Colonic mucosa (tissue), 4 donors: ENCODE measurements at places on chromosomes 4 and X.

GRCh38 chr4:3637326-3638016 lies 105.2 kb upstream of the LRPAP1 start:
- H3K27ac ChIP-seq: no peak overlapping the region
- no peaks in the 10 kb centered on the region for H3K4me1 ChIP-seq
- no peak for DNase-seq
- no peak overlapping the region for H3K4me3 ChIP-seq
- H3K36me3 ChIP-seq: no peaks in the 10 kb centered on the region

- no peak overlapping the region for H3K27ac ChIP-seq
- DNase-seq: no peak
- H3K36me3 ChIP-seq: no peaks in the 10 kb centered on the region
- no peaks in the 10 kb centered on the region for H3K4me1 ChIP-seq
- no peak overlapping the region for H3K4me3 ChIP-seq
- H3K27me3 ChIP-seq: no peaks in the 10 kb centered on the region
Measured at GRCh38 chr4:48197643-48198237, 63.7 kb upstream of the TXK start.

- H3K27ac ChIP-seq: peak overlapping the region; percentile 87
- peak overlapping the region; percentile 53 for H3K4me3 ChIP-seq
- no peaks in the 10 kb centered on the region for H3K4me1 ChIP-seq
- DNase-seq: peak; percentile 55
Measured at GRCh38 chrX:65668377-65669310, 1.2 kb downstream of the MSN start.

- H3K36me3 ChIP-seq: no peaks in the 10 kb centered on the region
- no peak overlapping the region for H3K27ac ChIP-seq
- no peak overlapping the region for H3K4me3 ChIP-seq
Measured at GRCh38 chrX:64805683-64806082, 170.6 kb downstream of the ZC4H2 start.

DNA sequence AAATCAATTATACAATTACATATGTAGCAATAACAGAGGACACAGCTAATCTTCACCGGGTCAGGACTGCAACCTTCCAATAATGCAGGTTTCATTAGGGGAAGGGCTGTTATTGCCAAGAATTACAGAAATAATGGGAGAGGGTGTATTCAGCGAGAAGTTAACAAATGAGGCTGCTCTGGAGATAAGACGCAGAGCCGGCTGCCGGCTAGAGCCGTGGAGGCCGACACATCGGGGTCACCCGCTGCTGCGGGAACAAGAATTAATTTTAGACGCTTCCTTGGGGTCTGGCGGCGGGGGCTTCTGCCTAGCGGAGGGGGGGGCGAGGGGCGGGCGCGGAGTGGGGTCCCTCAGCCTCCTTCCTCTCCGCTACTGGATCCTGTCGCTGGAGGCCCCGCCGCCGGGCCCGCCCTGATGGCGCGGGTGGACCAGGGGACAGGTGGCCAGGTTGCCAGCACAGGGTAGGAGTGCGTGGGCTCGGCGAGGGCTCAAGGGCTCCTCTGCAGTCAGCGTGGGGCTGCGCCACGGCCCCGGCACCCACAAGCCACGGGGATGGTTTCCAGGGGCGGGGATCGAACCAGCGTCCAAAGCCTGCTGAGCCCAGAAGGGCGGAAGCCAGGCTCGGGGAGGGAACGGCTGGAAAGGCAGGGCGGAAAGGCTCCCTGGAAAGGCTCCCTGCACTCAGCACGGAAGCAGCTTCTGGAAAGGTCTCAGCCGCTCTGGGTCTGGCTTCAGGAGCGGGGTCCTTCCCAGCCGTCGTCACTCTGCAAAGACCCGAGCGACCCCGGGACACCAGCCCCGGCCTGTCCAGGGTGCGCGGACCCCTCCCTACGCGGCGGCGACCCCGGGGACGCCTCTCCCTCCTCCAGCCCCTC lies 113.8 kb upstream of the NKX1-1 start:
- H3K27me3 ChIP-seq: no peaks in the 10 kb centered on the region
- H3K4me1 ChIP-seq: no peaks in the 10 kb centered on the region
- DNase-seq: no peak
- no peak overlapping the region for H3K4me3 ChIP-seq
- H3K27ac ChIP-seq: no peak overlapping the region
- no peaks in the 10 kb centered on the region for H3K36me3 ChIP-seq

DNA sequence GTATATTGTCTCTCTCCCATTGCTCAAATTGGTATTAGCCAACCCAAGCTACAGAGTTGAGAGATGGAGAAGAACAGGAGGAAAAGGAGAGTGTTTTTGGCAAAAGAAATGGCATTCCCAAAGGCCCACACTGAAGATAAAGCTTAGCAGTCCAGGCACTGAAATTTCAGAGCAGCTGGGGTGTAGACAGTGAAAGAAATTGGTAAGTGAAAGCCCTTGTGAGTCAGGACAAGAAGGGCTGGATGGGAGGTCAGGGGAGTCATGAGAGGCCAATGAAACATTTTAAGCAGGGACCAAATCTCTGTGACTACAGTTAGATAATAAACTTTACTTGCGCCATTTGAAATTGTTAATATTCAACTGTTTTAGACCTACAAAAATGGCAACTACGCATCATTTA lies 177.7 kb downstream of the ADAMTS3 start:
- no peak for DNase-seq
- H3K36me3 ChIP-seq: no peaks in the 10 kb centered on the region
- H3K4me3 ChIP-seq: no peak overlapping the region
- H3K27me3 ChIP-seq: no peaks in the 10 kb centered on the region

DNA sequence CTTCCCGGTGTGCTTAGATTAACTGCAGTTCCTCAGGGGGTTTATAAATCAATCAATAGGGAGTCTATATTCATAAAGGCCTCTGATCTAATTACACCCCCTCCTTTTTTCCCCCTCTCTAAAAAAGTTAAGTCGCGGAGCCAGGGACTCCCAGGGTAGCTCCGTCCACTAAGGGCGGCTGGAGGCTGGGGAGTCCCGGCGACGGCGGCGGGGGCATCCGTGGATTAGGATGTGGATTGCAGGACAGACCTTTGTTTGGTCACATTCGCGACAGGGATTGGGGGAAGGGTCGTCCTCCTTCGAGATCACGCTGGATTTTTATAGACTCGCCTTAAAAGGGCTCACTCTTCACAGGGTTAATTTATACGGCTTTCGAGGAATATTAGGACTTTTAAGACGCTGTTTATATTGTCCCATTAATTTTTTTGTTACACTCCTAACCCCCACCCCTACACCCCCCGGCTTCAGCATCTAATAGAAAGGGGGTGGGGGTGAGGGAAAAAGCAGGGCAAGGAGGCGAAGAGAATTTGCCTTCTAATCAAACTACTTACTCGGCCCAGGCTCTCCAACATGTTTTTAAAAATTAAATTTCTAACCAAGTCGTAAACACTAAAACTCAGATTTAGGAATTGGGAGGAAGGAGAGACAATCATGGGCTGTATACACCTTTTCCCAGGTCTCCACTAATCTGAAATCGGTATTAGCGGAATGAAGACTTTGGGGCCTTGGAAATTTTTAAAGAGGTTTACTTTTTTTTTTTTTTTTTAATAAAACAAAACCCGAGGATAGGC lies 8.5 kb downstream of the PITX2 start:
- H3K4me3 ChIP-seq: no peak overlapping the region
- peaks cover 5% of the 10 kb centered on the region for H3K4me1 ChIP-seq
- H3K27ac ChIP-seq: no peak overlapping the region

DNA sequence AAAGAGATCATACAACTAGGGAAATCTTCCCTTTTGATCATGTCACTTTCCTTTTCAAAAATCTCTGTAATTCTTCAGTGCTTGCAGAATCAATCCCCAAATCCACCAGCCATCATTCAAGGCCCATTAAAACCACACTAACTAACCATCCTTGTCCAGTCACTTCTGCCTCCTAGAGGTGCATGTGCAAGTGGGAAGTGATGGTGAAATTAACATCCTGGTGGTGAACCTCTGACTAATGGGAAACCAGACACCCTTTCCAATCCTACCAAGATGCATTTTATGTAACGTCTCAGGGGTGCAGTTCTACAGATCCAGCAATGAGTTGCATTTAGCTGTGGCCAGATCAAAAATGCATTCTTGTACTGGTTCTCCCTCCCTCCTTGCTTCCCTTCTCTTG lies 341.8 kb downstream of the RAPGEF2 start:
- no peaks in the 10 kb centered on the region for H3K4me1 ChIP-seq
- no peak overlapping the region for H3K4me3 ChIP-seq
- no peak overlapping the region for H3K27ac ChIP-seq
- no peak for DNase-seq
- no peaks in the 10 kb centered on the region for H3K36me3 ChIP-seq

- DNase-seq: no peak
- no peak overlapping the region for H3K27ac ChIP-seq
- no peaks in the 10 kb centered on the region for H3K27me3 ChIP-seq
- no peak overlapping the region for H3K4me3 ChIP-seq
Measured at GRCh38 chrX:42129022-42129940, 205.9 kb upstream of the CASK start.
